SK-N-MC (cell line): ENCODE measurements at places on chromosomes 3 and 15.

DNA sequence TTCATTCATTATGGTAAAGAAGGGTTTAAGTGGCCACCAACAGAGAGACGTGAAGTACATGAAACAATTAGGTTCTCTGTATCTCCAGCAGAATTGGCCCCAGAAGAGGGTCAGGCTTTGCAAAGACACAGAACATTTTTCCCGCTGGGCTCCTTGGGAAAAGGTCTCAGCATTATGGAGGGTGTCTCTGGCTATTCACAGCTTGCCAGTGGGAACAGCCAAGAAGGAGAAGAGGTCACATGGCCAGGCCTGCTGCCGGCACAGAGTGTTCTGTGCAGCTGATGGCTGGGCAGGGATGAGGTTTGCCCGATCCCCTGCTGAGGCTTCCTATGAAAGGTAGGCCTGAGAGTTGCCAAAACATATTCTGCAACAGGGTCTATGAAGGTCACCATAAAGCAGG is 77.8 kb upstream of the LPP start:
- no peak for DNase-seq

GRCh38 chr3:65035246-65035645 is 347.4 kb upstream of the ADAMTS9 start:
- peak; percentile 47 for DNase-seq

GRCh38 chr3:124935264-124935663 is 713 bp upstream of the MUC13 start:
- no peak for DNase-seq

DNA sequence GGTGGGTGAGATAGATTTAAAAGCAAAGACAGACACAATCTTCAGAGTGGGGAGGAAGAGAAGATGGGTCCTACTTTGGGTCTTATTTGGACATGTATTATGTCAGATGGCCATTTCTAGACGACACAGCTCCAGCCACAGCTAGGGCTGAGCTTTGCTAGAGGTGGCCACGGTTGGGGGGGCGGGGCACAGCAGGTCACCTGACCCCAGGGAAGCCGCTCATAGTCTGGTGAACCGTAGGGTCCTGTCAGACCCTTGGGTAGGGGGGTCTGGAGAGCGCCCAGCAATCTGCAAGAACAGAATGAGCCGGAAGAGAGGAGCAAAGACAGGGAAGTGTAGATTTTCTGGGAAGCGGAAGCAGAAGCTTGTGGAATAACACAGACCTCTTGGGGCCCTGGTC is 6.6 kb downstream of the EPB42 start:
- DNase-seq, result no peak

GRCh38 chr3:40680685-40681657 is 156.2 kb downstream of the ZNF621 start:
- DNase-seq, result no peak

DNA sequence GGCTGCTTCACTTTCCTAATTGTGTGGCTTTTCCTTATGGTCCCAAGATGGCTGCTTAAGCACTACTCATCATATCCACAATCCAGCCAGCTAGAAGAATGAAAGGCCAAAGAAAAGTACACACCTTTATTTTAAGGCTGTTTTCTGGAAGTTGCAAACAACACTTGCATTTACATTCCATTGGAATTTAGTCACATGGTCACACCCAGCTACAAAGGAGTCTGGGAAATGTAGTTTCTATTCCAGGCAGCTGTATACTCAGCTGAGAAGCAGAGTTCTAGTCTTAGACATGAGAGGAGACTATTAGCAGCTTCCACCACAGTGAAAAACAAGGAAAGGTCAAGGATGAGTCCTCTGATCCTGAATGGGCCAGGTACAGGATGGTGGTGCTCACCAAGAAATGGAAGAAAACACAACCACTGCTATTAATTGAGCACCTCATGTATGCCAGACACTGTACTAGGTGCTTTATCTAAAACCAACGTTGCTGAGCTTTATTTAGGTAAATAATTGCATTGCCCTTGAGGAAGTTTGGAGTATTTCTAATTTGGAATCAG is 28.0 kb upstream of the ATG7 start:
- no peak for DNase-seq

DNA sequence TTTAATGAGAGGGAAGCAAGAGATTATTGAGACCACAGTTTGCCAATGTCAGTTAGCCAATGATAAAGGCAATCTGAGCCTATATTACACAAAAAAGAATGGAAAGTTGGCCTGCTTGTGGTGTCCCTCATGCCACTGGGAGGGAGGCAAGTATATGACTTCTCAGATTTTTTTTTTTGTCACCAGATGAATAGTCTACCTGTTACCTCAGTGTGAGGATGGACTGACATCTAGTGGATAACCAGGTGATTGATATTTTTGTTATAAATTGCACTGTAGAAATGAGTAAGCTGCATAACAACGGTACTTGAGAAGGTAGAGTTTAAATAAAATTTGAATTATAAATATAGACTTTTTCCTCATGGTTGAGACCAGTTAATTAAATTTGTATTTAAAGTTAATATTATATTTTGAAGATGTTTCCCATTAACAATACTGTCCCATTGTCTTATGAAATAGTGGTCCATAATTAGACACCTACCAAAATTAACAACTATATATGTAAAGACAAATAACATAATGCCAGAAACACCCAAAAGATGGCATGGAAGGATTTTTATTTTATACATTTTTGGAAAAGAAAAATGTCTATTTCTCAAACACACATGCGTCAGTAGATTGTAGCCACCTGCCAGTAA is 237.8 kb upstream of the GADL1 start:
- no peak for DNase-seq

DNA sequence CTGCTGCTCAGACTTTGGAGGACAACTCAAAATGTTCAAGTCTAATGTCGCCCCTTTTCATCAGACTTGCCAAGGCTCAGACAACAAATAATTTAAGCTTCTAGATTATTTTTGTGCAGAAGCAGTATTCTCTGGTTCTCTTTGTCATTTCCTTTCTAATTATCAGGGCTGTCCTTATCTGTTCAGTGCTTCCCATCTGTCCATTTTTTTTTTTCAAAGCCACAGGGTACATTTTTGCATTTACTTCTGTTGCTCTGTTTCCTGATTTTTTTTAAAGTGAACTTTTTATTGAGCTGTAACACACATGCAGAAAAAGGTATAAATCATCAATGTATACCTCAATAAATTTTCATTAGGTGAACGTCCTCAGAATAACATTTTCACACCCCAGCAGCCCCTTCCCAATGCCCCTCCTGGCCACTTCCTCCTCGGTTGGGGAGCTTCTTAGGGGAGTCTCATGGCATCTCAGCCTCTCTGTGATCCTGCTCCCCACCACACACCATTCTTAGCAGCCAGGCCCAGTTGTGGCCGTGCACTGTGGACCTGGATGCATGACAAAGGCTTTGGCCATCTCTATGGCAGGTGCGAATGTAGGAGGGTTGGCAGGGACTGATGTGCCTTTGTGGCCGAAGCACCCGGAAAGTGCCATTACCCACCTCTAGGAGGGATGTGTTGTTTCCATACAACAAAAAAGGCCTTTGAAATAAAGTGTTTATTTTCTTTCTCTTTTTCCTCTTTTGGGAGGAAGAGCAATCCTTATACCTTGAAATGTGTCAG is 303.5 kb upstream of the LRRFIP2 start:
- DNase-seq, result no peak

DNA sequence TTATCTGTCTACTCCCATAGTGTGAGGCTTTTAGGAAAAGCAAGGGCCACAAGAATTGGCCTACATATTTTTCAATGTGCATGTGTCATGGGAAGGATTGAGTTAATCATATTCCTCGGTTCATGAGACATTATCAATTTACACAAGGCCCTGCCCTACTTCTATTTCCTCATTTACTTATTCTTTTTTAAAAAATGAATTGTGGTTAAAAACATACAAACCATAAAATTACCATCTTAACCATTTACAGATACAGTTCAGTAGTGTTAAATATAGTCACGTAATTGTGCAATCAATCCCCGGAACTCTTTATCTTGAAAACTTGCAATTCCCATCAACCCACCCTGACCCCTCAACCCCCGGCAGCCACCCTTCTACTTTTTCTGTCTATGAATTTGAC is 284.0 kb upstream of the GADL1 start:
- DNase-seq, result no peak

GRCh38 chr3:99965077-99965476 is 147.4 kb downstream of the CMSS1 start:
- DNase-seq, result no peak

DNA sequence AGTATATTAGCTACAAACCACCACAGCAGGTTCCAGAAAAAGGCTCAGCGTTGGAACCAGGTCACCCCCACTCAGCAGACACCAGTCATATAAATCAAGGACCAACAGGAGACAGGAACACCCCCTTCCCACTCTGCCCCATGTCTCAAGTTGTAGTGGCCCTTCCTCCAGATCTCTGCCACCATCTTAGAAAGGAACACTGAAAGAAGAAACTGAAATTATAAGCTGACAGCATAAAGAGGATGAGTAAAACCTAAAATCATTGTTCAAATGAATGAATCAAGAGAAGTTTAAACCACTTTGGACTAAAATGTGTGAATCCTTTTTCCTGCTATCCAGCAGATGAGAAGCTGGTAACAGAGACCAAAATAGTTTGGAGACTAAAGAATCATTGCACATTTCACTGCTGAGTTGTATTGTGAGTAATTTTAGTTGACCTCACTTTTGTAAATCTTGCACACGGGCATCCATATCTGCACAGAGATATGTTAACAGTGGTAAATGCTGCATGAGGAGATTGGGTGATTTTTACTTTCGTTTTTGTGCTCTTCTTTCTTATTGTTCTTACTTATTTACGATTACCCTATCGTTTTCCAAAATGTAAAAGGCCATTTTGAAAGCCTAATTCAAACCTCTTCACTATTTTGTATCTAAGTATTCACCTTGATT is 19.8 kb downstream of the CCR3 start:
- no peak for DNase-seq

GRCh38 chr3:195718477-195718984 is 2.2 kb upstream of the MUC20 start:
- DNase-seq, result no peak

DNA sequence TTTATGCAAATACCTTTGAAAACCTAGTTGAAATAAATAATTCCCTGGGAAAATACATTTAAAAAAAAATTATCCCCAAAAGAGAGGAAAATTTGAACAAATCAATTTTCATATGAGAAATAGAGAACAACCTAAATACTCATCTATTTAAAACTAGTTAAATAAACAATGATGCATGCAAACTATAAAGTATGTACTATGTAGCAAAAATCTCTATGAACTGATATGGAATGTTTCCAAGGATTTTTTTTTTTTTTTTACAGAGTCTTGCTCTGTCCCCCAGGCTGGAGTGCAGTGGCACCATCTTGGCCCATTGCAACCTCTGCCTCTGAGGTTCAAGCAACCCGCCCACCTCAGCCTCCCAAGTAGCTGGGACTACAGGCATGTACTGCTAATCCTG is 27.2 kb upstream of the B3GALNT1 start:
- no peak for DNase-seq

- no peak for DNase-seq
These were observed 348.6 kb downstream of the NLGN1 start for GRCh38 chr3:173745952-173746682.

- no peak for DNase-seq
These were observed 16.2 kb upstream of the ZFYVE19 start for GRCh38 chr15:40790718-40791117.

DNA sequence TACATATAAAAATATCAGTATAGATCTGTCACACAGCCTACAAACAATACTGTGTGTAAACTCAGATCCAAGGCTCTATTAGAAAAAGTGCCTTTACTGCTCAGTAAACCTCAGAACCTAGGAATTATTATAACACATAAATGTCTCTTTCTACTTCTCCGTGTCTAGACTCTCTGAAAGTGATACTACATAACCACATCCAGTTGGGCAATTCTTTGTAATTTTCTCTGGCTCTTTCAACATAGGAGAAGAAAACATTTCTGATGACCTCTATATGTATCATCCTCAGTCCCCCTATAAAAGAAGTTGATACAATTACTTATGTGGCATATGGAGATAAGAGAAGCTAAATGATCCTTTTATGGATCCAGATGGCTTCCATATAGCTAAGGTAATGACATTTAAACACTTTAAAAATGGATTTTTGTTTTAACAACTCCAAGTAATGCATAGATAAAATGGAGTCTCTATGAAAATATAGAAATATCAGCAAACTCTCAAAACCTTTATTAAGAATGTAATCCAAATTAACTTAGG is 104.5 kb downstream of the LSAMP start:
- DNase-seq, result no peak

- no peak for DNase-seq
These were observed 57.9 kb upstream of the RNU6-1 start for GRCh38 chr15:67897646-67898339.

GRCh38 chr15:92617549-92618520 is 37.7 kb downstream of the FAM174B start:
- DNase-seq, result no peak

DNA sequence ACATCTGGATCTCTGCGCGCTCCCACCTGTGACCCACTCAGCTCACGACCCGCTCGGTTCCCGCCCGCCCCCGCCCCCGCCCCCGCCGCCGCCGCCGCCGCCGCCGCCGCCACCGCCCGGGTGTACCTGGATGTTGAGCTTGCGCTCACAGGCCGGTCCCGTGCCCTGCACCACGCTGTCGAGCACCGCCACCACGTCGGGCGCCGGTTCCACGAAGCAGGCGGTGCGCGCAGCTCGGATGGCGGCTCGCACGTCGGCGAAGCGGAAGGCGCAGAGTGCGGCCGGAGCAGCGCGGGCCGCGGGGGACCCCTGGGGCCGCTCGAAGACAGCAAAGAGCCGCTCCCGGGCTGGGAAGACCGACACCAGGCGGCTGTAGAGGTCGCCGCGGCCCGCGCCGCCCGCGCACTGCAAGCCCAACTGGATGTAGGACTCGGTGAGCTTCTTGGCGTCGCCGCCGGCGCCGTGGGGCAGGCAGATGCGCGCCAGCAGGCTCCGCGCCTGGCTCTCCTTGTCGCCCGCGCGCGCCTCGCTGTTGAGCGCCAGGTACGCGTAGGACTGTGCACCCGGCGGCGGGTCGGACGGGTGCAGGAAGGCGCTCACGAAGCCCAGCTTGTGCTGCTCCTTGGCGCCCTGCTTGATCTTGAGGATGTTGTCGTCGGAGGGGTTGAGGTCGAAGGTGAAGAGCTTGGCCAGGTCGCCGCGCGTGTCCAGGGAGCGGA is 1.1 kb downstream of the PLXND1 start:
- no peak for DNase-seq

DNA sequence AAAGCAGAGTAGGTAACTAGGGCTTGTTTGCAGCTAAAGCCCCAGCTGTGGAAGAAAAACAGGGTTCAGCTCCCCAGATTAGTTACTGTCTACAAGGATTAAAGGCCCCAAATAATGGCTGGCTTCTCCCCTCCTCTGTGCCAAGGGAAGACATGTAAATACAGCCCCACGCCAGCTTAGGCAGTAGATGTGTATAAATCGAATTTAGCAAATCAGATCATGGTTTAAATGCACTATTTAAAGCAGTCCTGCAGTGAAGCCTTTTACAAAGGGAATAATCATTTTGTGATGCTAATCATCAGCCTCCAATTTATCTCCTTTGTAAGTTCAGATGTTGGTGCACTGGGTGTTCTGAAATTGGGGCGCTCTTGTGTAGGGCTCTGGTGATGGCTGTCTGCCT is 46.7 kb upstream of the POLG start:
- no peak for DNase-seq

GRCh38 chr3:196979545-196979944 is 10.9 kb upstream of the PIGZ start:
- DNase-seq, result no peak

GRCh38 chr15:88243895-88244787 is 12.4 kb downstream of the NTRK3 start:
- no peak for DNase-seq

- DNase-seq, result no peak
These were observed 535.7 kb downstream of the FOXP1 start for GRCh38 chr3:71047616-71048531.
